Activated effector memory CD4-positive, alpha-beta T cell treated with anti-CD3 and anti-CD28 coated beads, Interleukin-2, amount 50 U/mL, for 16 hours (primary cell): ENCODE measurements at places on chromosomes 1 and 21.

DNA sequence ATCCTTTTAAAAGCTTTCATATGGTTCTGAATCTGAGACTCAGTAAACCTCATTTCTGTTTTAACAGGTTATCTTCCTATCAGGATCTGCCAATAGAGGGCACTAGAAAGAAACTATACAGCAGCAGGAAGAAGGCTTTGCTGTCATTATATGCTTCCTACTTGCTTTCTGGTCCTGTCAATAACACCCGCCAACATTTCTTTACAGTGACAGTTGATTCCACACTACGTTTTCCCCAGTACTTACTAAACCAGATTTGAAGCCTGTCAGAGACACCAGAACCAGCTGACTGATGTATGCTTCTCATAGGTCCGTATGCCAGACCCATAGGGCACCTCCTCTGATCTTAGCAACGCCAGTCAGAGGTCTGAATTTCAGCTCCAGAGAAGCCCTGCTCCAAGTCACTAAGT is 341.0 kb upstream of the NEGR1 start:
- no peak for DNase-seq

- no peak for DNase-seq
Observed at GRCh38 chr1:94000510-94001282, 91.5 kb upstream of the GCLM start.

DNA sequence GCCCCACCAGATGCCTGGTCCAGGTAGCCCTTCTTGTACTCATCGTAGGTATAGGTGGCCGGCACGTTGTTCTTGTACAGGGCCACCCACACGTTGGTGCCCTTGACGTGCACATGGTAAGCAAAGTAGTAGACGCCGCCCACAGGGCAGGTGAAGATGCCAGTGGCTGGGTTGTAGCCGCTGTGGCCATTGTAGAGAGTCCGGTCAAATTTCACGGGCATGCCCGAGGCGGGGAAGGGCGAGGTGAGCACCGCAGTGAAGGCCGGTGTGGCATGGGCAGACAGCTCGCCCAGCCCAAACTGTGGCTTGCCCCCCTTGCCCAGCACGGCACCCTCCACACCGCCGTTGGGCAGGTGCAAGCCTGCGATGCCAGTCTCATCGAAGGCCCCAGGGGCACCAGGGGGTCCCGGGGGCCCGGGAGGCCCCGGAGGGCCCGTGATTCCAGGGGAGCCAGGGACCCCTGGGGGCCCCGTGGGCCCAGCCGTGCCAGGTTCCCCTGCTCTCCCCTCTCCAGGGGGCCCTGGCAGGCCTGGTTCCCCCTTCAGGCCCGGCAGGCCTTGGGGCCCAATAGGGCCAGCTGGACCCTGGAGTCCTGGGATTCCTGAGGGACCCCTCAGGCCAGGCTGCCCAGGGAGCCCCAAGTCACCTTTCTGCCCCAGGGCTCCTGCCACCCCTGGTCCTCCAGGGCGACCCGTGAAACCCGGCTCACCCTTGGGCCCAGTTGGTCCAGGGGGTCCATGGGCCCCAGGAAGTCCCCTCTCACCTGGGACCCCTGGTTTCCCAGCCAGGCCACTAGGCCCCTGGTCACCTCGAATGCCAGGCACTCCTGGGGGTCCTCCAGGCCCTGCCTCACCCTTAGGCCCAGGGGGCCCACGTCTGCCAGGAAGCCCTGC is 9.2 kb downstream of the ADPRS start:
- no peak for DNase-seq

DNA sequence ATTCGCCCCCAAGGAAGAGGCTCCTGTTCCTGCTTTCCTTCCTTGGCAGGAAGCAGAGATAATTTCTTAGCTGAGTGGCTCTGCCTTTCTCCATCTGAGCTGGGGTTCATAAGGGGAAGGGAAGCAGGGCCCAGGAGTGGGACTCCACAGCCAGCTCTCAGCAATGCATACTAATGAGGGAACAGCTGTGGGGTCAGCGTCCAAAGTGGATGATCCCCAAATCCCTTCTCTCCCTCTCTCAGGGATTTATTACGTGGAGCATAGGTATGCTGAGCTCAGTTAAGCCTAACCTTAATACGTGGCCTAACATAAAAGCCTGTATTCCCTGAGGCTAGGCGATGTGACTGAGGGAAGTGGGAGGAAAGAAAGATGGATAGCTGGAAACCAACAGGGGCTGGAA is 87.3 kb upstream of the CTTNBP2NL start:
- DNase-seq, result no peak
